Progenitor cell of endocrine pancreas (in vitro differentiated cells): ENCODE measurements at places on chromosomes 7 and 10.

GRCh38 chr7:91945476-91945875 lies 4.8 kb downstream of the AKAP9 start:
- DNase-seq, result no peak
- H3K36me3 ChIP-seq, result peaks cover 9% of the 10 kb centered on the region
- no peak overlapping the region for H3K4me3 ChIP-seq
- H3K4me1 ChIP-seq, result peaks cover 15% of the 10 kb centered on the region
- H3K27ac ChIP-seq, result no peak overlapping the region
- H3K27me3 ChIP-seq, result no peaks in the 10 kb centered on the region

- H3K27me3 ChIP-seq, result peaks cover 16% of the 10 kb centered on the region
- H3K4me1 ChIP-seq, result no peaks in the 10 kb centered on the region
- DNase-seq, result no peak
- H3K36me3 ChIP-seq, result no peaks in the 10 kb centered on the region
- no peak overlapping the region for H3K27ac ChIP-seq
Measured at GRCh38 chr7:158999496-158999895, 143.1 kb downstream of the DYNC2I1 start.

DNA sequence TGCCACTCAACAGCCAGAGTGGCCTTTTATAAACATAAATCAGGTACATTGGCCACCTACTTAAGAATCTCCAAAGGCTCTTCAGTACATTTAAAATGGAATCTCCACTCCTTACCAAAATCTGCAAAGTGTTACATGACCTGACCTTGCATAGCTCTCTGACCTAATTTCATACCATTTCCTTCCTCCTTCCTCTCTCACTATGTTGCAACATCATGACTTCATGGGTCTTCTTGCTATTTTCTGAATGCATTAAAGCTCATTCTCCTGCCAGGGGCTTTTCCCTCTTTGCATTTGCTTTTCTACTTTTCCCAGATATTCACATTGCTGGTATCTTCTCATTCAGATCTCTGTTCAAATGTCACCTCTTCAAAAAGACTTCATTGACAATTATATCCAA lies 22.1 kb upstream of the PPP1R17 start:
- H3K36me3 ChIP-seq, result no peaks in the 10 kb centered on the region
- H3K4me3 ChIP-seq, result no peak overlapping the region
- H3K27me3 ChIP-seq, result no peaks in the 10 kb centered on the region
- no peaks in the 10 kb centered on the region for H3K4me1 ChIP-seq
- no peak for DNase-seq

- H3K27ac ChIP-seq, result no peak overlapping the region
- no peaks in the 10 kb centered on the region for H3K27me3 ChIP-seq
- H3K4me3 ChIP-seq, result no peak overlapping the region
- no peak for DNase-seq
- peaks cover 26% of the 10 kb centered on the region for H3K36me3 ChIP-seq
Measured at GRCh38 chr7:80771523-80771922, 133.1 kb downstream of the CD36 start.

GRCh38 chr10:98664329-98665042 lies 217.8 kb upstream of the HPS1 start:
- no peak for DNase-seq
- no peak overlapping the region for H3K4me3 ChIP-seq
- H3K27ac ChIP-seq, result no peak overlapping the region
- H3K36me3 ChIP-seq, result no peaks in the 10 kb centered on the region
- H3K27me3 ChIP-seq, result no peaks in the 10 kb centered on the region
- H3K4me1 ChIP-seq, result no peaks in the 10 kb centered on the region
